CD4-positive, alpha-beta T cell treated with Interleukin-6 at 100 ng/mL for 8 hours (primary cell): ENCODE measurements at places on chromosomes 13 and 19.

DNA sequence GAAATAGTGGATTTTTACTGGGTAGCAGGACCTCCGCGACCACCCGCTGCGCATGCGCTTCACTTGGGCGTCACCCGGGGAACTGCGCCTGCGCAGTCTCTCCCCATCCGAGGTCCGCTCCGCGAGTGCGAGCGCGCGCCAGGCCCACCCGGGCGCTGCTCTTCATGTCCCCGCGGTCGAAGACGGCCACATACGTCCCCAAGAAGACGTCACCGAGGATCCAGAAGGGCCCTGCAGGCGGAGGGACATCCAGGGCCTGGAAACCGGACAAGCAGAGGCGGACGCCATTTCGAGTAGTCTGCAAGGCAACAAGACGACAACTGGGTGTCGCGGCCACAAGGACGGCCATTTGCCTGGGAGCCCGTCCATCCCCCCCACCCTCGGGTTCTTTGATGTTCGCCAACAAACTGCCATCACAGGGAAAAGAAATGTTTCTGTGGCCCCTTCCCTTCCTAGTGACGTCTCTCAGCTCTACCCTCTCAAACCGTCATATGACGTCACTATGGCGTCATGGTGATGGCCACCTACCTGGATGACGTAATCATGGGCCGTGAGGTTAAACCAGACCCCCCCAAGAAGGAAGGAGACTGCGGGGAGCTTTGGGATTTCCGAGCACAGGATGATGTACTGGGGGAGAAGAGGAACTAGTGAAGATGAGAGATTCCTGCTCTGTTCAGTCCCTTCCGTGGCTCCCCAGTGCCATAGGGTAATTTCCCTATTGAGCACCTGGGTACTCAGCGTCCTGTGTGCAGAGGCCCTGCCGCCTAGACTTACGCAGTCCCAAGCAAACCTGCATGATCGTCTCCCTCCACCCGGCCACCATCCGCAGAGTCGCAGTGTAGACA, 6.7 kb downstream of the NAPSA start:
- peak; percentile 76 for DNase-seq

DNA sequence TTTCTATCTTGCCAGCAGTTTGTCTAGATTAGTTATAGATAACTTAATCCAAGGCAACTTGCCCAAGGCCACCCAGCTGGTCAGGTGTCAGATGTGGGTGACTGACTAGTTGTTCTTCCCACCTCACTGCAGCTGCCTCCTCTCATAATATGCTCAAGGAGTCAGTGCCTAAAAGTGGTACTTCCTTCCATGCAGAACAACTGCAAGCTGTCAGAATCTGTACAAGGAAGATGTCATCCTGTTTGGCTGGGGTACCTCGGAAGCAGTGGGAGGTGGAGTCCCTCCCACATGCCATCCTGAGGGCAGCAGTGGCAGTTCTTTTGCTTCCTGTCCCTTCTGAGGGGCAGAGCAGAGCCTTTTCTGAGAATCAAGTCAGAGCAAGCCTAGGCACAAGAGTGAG, 193.2 kb upstream of the RFC3 start:
- DNase-seq, result no peak

DNA sequence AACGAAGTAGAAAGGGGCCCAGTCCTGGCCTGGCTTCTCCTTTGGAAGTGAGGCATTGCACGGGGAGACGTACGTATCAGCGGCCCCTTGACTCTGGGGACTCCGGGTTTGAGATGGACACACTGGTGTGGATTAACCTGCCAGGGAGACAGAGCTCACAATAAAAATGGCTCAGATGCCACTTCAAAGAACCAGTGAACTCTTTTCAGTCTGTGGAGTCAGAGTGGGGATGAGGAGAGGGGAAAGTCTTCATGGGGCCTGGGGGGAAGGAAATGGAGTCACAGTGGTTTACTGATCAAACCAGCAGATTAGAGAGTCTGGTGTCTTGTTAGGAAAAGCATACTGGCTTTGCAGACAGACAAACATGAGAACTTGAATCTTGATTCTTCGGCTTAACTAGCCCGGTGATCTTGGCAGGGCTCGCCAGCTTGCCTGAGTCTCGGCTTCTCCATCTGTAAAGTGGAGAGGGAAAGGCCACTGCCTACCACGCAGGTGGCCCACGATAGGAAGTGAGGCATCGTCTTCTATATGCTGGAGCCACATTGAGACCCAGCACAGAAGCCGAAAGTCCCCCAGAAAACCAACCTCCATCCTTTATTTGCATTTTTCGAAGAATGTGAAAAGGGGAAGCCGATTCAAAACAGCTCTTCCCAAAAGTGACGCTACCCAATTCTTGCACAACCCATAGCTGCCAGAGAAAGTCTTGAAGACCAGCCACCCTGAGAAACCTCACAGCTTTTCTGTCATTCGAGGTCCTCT, at the start of gene FFAR1:
Gene FFAR1, plus strand, starts transcription at position 732 of the 759 bp plus-strand sequence. CDS start 3,650 bp downstream, outside the sequence.
- DNase-seq, result peak; percentile 55

- DNase-seq, result no peak
Observed at GRCh38 chr13:45674908-45675307, 27.2 kb upstream of the CBY2 start.

- peak; percentile 85 for DNase-seq
Observed at GRCh38 chr19:35066691-35067563, 25.4 kb downstream of the HPN start.

DNA sequence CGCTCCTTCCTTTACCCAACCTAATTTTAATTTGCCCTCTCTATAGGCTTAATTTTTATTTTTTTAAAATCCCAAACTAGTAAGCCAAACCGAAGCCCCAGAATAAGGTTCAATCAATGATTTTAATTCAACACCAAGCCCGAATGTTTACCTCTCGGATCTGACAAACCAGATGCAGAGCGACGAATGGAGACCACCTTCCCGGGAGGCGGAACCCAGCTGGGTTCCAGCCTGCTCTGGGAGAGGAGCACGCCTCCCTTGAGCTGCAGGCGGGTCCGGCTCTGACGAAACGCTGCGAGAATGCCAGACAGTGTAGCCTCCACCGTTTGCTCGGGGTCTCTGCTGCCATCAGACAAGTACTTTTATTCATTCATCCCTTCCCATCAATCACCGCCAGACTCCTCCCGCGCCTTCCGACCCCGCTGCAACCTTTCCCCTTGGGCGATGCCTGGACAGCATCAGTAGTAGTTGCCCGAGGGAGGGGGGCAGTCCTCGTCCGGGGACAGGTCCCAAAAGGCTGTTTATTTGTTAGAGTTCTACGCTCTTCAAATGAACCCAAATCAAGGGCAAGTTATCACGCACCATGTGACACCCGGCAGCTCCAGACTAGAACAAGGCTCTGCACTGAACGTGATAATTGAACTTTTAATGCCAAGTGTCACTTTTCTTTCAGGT, 752 bp upstream of the EDNRB start:
- DNase-seq, result no peak

DNA sequence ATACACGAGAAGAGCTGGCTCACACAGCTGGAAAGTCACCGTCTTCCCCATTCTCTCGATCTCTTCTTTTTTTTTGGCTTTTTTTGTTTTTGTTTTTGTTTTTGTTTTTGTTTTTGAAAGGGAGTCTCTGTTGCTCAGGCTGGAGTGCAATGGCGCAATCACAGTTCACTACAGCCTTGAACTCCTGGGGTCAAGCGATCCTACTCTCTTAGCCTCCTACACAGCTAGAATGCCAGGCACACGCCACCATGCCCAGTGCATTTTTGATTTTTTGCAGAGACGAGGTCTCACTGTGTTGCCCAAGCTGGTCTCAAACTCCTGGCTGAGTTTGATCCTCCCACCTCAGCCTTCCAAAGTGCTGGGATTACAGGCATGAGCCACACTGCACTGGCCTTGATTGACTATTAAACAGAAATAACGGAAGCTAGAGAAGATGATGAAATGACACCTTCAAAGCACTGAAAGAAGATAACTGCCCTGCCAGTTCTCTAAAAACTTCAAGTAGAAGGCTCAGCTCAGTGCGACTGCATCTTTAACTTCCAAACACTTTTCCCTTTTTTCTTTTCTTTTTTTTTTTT, 4.0 kb downstream of the FXYD3 start:
- DNase-seq, result no peak

GRCh38 chr19:38155453-38155852, 68.6 kb downstream of the DPF1 start:
- DNase-seq, result no peak

GRCh38 chr13:74090397-74090796, 43.8 kb downstream of the KLF12 start:
- DNase-seq, result no peak

DNA sequence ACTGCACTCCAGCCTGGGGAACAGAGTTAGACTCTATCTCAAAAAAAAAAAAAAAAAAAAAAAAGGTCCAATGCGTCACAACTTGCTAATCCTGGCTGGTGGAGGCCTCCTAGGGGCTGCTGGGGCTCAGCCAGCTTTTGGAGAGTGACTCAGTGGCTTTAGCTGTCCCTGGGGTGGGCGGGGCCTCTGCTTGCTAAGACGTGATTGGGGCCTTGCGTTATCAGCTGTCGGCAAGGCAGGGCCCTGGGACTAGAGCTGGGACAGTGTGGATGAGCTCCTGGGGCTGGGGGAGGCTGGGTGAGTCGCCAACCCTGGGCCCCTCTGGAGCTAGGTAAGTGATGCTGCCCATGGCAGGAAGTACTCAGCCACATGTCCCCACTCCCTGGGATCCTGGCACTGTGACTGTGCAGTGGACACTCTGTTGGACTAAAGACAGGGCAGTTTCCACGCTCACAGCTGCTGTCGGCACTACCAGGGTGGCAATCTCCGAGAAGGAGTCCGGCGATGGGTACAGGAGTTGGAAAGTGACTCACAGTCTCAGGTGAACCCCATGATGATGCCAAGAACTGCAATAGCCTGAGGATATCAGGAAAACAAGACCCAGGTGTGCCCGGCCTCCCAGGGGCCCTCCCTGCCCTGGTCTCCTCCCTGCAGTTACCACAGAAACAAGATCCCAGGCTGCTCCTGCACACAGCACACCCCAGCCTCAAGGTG, 32.2 kb downstream of the F2RL3 start:
- DNase-seq, result no peak

DNA sequence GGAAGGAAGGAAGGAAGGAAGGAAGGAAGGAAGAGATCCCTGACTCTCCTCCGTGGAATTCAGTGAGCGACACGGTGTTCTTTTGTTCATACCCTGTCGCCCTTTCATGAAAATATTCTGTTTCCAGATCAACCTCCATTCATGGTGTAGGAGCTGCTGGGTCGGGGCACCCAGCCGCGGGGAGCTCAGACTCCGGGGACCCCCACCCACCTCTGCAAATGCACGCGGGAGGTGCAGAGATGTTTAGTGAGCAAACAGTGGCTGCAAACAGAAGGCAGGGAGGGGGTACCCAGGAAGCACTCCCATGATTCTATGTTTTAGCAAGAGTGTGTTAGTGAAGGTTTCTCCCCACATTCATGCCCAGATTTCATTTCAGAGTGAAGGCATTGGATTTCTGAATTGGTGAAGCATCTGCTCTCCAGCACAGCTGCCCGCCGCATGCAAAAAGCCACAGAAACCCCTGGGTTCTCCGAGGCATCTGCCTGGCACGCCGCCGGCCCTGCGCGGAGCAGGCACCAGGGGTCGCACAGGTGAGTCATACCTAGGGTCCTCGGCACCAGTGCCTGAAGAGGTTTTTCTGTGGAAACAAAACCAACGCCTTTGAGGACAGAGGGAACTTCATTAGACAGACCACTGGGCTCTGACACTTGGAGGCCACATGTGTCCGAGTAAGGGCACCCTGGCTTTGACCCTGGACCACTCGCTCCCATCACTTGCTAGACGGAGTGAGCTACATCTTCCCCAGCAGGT, 80.6 kb downstream of the ZNF557 start:
- no peak for DNase-seq

- no peak for DNase-seq
Observed at GRCh38 chr19:4986056-4986455, 17.1 kb downstream of the KDM4B start.

DNA sequence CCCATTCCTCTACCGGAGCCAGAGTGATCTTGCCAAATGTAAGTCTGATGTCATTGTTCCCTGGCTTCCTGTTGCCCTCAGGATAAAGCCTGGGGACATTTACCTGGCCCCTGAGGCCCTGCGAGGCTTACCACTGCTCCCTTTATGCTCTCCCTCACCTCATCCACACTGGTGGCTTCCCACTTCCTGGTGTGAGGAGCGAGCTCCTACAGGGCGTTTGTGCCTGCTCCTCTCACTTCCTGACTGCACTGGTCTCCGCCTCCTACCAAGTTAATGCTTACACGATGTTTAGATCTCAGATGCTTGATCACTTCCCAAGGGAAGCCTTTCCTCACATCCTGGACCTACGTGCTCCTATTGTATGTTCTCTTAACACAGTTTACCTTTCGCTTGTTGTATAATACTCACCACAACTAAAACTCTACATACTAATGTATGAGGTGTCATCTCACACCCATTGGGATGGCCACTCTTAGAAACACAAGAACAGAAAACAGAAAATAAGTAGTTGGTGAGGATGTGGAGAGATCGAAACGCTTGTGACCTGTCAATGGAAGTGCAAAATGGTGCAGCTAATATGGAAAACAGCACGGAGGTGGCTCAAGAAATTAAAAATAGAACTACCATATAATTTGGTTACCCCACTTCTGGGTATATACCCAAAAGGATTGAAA, 177.6 kb downstream of the SHISA2 start:
- no peak for DNase-seq

GRCh38 chr13:28527629-28528028, 32.7 kb upstream of the FLT1 start:
- no peak for DNase-seq

DNA sequence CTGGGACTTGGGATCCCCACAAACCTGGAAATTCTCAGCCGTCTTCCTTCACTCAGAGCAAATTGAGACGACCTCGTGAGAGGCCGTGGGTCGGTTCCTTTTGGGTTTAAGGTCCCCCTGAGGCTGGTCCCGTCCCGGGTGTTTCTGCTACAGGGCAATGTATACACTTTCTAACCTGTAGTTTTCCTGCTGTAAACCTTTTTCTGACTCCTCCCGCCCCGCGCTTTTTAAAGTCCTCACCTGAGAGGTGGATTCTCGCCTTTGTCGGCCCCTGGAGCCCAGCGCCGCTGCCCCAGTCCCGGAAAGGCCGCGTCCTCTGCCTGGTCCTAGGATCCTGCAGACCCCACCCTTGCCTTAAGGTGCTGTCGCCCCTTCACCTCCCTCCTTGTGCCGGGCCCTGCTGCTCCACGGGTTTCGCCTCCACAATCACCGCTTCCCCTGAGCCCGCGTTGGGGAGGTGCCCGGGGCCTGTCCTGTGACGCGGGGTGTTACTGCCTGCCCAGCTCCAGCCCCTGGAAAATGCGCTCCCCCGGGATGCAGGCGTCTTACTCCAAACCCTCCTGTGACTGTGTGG, 391 bp downstream of the ZNF761 start:
- DNase-seq, result no peak

DNA sequence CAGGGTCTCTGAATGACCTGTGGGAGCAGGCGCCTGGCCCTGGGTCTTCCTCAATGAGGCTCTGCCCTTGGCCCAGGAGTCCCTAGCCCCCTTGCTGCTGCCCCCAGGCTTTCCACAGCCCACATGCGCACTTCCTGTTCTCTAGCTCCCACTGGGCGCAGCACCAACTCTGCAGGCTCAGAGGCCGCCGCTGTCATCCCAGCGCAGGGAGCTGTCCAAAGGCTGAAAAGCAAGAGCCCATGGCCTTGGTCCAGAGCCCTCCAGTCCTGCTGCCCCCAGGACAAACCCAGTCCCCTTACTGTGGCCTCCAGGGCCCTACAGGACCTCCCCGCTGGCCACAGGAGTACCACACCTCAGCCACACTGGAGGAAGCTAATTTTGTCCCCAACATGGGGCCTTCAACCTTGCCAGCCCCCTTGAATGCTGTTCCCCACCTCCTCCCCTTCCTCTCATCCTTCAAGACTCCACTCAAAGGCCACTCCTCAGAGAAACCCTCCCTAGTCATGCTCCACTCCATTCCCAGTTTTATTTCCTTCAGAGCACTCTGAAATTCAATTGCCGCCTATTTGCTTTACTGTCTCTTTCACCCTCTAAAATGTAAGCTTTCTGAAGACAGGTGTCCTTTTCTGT, 8.0 kb upstream of the POU2F2 start:
- DNase-seq, result no peak
